Stimulated activated CD4-positive, alpha-beta T cell treated with anti-CD3 and anti-CD28 coated beads, Interleukin-12 subunit alpha, Interleukin-12 subunit beta, amount 100 ng/mL, for 4 hours (primary cell): ENCODE measurements at places on chromosomes 11 and 22.

- DNase-seq: no peak
These were observed 116.9 kb upstream of the SNX19 start for GRCh38 chr11:131033151-131033651.

DNA sequence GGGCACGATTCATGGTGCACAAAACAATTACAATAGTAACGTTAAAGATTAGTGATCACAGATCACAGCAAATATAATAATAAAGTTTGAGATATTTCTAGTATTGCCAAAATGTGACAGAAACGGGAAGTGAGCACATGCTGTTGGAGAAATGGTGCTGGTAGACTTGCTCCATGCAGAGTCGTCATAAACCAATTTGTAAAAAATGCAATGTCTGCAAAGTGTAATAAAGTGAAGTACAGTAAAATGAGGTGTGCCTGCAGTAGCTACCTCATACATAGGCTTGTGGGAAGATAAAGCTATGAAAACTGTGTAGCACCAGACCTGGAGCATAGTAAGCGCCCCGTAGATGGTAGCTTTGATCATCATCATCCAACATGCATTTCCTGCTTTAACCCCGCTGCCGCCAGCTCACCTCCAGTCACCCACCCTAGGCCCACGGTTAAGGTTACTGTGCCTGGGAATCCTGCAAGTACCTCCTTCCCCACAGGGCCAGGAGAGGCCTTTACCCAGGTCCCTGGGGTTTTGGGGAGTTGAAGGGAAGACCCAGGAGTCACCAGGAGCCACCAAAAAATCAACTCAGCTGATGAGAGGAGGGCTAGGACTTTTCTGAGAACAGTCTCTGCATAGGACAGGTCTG lies 59.2 kb downstream of the MYO7A start:
- no peak for DNase-seq

DNA sequence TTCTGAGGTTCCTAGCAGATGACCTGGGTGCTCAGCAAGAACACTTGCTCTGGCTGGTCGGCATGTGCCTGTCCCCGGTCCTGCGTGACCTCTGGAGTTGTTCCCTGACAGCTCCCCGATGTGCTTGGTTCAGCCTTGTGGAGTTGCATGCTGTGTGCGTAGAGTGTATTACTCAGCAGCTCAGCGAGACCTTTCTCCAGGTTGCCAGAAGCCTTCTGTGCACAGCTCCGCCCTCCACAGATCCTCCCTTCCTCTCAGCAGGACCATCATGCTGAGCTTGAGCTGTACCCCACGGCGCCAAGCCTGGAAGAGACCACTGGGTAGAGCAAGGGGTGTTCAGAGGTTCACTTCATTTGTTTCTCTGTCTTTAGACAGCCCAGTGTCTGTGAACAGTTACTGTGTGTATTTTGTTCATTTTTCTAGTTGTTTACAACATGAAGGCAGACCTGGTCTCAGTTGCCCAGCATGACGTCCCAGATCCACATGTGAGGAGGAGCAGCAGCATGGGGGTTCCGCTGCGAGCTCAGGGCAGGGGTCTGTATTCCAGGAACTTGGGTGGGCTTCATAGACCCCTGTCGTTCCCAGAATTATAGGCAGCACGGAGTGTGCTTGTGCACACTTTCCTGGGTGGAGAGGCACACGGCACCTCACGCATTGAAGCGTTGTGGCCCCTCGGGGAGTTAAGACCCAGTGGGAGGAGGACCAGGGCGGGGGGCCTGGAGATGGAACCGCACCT lies 148.6 kb downstream of the IGLL1 start:
- no peak for DNase-seq

- no peak for DNase-seq
These were observed 3.7 kb downstream of the ILK start for GRCh38 chr11:6607190-6607795.

- no peak for DNase-seq
These were observed 11.3 kb upstream of the MS4A7 start for GRCh38 chr11:60367009-60367408.

DNA sequence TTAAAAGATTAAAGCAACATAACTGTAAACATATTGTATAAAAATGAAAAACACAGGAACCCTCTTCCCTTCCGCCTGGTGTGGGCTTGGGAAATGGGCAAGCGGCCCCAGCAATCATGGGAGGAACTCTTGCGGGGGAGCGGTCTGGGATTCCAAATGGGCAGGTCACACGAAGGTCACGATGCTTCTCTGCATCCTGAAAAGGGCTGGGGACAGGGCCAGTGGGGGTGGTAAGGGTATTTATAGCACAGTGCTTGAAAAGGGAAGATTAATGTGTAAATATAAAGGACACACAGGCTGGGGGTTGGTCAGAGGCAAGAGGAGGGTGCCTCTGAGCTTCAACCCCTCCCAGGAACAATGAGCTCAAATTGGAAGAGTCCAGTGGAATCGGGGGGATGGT lies 46.9 kb upstream of the OR4B1 start:
- DNase-seq: no peak

GRCh38 chr11:131546218-131546895 lies 175.9 kb downstream of the NTM start:
- DNase-seq: no peak

DNA sequence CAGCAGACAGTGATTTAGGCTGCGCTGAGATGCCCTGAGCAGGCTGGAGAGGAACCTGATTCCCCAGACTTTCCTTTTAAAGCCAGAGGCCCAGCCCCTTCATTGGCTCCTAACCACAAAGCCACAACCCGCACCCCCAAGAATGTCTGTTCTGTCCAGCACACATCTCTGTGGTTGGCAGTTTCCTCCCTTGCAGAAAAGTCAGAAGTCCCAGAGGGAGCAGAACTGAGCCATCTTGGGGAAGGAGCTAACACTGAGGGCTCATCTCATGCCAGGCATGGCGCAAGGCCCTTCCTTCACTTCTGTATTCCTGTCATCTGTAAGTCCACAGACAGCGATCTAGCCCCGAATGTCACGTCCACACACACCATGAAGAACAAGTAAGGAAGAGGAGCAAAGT lies 97.1 kb upstream of the SYT13 start:
- DNase-seq: no peak

DNA sequence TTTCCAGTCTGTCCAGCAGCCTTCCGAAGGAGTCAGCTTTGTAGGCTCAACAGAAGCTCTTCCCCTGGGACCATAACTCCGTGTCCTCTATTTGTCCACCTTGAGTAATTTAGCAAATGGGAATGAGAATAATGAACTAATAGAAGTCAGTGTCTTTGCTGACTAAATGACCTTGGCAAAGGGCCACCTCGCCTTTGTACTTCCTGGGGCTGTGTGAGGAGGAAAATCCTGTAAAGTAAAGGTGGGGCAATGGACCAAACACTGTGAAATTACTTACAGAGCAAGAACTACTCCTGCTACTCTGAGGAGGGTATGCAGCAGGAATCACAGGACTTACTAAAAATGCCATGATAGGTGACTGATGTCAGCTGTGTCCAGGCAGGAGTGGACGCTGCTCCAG lies 36.2 kb upstream of the CSNK2A3 start:
- no peak for DNase-seq

DNA sequence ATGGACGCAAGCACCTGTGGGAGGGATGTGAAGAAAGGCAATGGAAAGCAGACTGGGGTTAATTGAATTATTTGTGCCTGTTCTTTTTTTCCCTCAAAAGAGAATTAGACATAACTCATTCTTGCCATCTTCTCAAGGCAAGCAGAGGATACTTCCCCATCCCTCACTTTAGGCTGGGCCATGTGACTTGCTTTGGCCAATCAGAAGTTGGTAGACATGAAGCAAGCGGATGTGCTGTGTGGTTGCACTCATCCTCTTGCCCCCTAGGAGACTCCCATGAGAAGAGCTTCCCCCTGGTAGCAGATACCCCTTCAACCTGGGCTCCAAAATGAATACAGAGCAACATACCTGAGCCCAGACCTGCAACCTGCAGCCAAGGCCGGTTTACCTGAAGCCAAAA lies 124.4 kb upstream of the ZC3H12C start:
- no peak for DNase-seq
